Fibroblast of lung (primary cell): ENCODE measurements at places on chromosomes 2 and 18. TPM values are rescaled to one million over a fixed set of nuclear protein-coding genes. Genes with fewer than 3 reads are reported as not detected.

Gene UBXN2A
- total RNA-seq = 12.9 and 13.9 TPM in 2 replicates

Gene ALPG
- total RNA-seq = not detected in 2 replicates

Gene GPR35
- total RNA-seq = 1.0 and 1.2 TPM in 2 replicates

Gene SDC1
- 17.5 and 56.8 TPM in 2 replicates for total RNA-seq

Gene SCN1A
- total RNA-seq = under 0.01 and 0.50 TPM in 2 replicates

Gene SP140
- 0.26 and 0.33 TPM in 2 replicates for total RNA-seq

Gene TEX44
- not detected in 2 replicates for total RNA-seq

Gene LCT
- total RNA-seq = under 0.01 TPM in 2 replicates

Gene TMX3
- 98.1 and 107 TPM in 2 replicates for total RNA-seq

Gene TGFA
- total RNA-seq = not detected in 2 replicates
